ENCODE measurements at places on chromosomes 7 and 10.

GRCh38 chr10:96646751-96647166 lies 59.9 kb upstream of the TM9SF3 start:
- peak; percentile 90 for DNase-seq

GRCh38 chr10:51204701-51205100 lies 130.4 kb downstream of the PRKG1 start:
- no peak for DNase-seq

DNA sequence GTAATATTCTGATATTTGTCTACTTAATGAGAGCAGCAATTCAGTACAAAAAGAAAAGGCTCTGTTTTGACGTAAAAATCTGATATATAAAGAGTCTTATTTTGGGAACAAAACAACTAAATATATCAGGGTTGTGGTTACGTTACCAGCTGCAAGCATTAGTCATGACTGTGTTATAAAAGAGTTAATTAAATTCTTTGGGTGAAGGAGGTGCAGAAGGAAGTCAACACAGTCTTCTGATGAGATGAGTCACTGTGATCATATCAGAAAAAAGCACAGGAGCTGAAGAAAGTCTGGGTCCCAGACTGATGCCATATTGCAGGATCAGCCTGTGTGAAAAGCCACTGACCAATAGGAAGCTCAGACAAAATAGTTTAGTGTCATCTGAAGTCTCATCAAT lies 234.3 kb upstream of the TEX47 start:
- DNase-seq = peak; percentile 5

DNA sequence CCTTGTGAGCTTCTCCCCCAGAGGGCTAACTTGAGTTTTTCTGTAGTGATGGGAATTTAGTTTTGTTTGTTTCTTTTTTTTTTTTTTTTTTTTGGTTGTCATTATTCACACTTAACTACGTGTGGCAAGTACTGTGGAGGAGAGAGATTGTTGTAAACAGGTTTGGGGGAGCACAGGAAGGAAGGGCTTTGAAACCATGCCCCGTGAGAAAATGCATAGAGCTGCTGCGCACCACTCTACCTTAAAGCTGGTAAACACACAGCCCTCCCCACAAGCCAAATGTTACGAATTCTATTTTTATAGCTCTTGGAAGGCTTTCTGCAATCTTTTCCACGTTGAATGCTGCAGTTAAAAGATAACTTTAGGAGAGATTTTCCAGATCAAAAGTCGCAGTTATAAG lies 76.2 kb downstream of the ZNF22 start:
- DNase-seq = no peak

DNA sequence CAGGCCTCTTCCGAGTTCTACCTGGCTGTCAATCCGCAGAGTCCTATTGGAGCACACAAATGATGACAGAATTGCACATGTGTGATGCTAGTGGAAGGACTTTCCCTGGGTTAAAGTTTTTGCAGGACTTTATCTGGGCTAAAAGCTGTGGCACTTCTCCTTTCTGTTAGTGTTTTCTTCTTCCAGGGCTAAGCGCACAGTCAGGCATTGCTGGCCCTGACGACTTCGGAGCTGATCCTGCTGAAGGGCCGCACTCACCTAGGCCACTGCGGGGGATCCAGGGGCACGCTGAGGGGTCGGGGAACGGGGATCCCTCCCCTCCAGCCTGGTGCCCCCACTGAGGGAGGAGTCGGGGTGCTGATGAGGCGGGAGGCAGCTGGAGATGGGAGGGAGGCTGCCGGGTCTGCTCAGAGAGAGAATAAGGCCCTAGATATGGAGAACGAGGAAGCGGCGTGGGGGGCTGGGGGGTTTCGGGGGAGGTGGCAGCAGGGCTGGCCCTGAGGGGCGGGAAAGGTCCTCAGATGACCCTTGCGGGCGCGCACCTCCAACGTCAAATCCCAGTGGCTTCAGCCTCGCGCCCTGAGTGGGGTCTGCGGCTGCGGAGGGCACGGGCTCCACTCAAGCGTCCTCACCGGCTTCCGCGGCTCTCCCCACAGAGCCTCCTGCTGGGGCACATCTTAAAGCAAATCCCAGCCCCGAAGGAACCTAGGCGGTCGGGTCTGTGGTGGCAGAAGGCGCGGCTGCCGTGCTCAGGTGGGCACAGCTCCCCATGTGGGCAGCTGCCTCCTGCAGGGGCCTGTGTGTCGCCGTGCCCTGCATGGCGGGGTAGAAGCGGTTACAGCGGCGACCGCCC lies 30.9 kb downstream of the AGR3 start:
- no peak for DNase-seq

DNA sequence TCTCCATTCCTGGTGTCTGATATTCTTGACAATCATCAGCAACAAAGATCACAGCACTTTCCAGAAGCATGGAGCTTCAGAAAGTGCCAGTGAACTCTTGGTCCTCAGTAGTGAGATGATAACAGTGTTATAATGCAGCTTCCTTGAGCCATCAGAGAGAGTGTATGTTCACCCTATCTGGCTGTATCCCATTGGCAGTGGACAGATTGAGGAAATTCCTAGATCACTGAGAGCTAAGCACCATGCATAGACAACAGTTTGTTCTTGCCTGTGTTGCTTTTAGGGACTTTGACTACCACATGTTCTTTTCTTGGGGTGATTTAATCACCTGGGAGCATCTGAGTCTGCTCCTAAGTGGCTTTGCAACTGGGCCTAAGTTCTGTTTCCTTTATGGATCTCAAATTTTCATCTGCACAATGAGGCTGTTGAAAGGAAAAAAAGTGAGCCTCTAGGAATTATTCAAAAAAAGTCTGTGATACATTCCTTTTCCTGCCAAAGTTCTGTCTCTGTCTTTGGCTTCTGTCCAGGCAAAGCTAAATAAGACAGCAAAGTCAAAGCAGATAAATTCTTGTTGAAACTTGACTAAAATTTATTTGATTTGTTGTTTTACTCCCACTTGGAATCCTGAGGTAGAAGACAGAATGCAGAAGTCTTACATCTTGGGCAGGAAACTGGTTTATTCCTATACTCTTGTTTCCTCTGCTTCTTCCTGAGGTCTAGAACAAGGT lies 14.5 kb upstream of the ZNF282 start:
- DNase-seq = no peak

GRCh38 chr10:52775132-52775647 lies 2.6 kb upstream of the MBL2 start:
- DNase-seq = no peak

DNA sequence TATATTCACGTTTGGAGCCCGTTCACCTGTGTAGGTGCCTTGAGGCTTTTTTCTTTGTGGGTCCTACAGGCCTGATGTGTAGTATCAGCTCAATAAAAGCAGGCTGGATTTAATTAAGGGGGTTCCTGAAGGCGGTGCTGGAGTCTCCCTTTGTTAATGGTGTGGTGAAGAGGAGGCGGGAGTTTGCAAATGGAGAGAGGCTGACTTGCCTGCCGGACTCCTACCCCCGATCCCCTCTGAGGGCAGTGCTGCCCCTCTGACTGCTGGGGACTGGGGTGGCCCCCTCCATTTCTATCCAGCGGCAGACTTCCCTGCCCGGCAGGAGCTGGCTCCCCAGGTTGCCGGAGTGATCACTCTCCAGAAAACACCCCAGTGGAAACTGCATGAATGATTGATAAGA lies 45.1 kb downstream of the ZMIZ1 start:
- DNase-seq = no peak

GRCh38 chr7:53326634-53327033 lies 291.2 kb downstream of the POM121L12 start:
- no peak for DNase-seq

DNA sequence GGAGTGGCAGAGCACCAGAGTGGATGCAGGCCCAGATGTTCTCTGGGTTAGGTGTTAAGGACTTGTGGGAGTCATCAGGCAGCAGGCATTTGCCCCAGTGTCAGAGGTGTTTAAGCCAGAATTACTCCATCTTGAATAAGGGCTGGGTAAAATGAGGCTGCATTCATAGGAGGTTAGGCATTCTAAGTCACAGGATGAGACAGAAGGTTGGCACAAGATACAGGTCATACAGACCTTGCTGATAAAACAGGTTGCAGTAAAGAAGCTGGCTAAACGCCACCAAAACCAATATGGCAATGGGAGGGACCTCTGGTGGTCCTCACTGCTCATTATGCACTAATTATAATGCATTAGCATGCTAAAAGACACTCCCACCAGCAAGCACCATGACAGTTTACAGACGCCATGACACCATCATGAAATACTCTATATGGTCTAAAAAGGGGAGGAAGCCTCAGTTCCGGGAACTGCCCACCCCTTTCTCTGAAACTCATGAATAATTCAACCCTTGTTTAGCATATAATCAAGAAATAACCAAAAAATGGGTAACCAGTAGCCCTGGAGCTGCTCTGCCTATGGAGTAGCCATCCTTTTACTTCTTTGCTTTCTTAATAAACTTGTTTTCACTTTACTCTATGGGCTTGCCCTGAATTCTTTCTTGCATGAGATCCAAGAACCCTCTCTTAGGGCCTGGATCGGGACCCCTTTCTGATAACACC lies 882 bp upstream of the LRRC61 start:
- peak; percentile 24 for DNase-seq

DNA sequence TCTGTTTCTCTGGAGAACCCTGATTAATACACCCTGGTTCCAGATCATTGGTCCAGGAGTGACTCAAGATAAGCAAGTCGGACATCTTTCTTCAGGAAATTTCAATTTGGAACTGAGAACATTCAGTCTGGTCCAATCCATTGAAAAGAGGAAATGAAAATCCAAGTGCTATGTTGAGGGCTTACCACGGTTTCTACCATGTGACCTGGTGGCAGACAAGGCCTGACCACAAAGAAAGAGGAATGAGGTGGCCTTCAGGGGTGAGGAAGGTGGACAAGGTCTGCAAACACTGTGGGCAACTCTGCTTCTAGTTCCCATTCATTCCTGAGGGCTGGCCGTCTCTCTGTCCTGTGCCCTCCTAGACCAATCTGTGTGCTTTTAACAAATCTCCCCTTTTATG lies 149.2 kb upstream of the GHITM start:
- DNase-seq = peak; percentile 45

DNA sequence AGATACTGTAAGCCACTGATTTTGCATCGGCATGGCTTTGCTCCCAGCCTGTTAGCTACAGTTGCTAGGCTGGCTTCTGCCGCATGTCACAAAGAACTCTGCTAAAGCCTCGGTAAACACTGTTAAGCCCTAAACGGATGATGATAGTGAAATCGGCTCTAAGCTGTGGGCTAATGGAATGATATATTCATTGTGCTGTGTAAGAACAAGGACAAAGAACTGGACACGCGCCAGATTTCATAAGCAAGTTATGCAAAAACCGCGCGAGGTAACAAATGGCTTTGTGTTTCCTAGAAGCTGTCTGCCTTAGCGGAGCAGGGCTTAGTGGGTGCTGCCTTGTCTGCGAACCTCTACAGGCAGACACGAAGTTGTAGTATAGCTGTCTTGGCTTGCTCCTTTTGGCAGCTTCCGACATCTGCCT lies 331.3 kb upstream of the COBL start:
- no peak for DNase-seq

DNA sequence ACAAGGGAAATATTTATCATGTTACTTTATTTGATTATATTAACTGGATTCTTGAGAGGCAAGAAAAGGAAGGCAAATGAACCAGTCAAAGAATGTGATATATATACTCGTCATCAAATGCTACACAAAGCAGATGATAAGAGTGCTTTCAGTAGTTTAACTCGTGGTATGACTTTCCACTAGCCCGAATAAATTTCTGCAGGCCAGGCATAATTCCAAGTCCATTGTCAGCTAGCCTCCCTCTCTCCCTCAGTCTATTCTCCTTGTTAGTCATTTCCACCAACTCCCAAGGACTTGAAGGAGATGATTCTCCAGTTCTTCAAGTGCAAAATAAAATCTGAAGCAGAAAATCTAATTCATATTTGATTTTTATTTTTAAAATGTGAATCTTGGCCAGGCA lies 190.5 kb downstream of the GLI3 start:
- no peak for DNase-seq

DNA sequence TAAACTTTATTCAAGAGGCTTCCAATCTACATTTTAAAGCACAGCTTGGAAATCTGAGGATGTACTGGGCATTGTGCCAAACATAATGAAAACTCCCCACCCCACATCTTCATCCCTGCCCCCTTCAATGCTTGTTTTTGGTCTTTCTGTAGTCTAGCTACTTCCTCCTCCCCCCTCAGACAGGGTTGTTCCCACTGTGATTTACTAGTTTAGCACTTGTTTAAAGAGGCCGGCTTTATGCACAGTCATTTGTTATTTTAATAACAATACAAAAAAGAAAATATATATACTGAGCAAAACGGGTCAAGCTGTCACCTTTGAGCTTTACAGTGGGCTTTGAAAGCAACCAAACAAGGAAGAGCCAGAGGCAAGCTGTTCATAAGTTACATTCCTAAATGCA lies 132.6 kb downstream of the CHRM2 start:
- DNase-seq = no peak

DNA sequence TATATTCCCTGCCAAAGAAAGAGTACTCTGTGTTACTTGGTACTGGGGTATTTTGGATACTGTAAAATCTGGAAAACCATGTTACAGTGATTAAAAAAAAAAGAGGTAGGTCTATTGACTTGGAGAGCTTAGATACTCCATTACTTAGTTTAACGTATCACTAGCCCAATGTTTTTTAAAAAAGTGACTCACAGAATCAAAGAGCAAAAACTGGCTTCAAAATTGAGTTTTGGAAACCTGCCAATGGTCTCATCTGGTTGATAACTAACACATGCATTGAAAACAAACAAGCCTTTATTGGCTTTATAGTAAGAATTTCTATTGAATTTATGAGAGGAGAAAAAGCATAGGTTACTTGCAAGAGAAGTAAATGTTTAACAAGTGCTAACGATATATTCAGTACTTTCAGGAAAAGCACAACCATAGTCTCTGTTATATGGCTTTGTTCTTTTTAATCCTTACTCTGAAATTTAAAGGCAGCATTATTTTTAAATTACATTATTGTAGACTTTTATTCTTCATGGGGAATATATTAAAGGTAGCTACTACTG lies 563.3 kb upstream of the SORCS1 start:
- no peak for DNase-seq

- no peak for DNase-seq
Observed at GRCh38 chr7:121140790-121141189, 152.3 kb downstream of the CPED1 start.

DNA sequence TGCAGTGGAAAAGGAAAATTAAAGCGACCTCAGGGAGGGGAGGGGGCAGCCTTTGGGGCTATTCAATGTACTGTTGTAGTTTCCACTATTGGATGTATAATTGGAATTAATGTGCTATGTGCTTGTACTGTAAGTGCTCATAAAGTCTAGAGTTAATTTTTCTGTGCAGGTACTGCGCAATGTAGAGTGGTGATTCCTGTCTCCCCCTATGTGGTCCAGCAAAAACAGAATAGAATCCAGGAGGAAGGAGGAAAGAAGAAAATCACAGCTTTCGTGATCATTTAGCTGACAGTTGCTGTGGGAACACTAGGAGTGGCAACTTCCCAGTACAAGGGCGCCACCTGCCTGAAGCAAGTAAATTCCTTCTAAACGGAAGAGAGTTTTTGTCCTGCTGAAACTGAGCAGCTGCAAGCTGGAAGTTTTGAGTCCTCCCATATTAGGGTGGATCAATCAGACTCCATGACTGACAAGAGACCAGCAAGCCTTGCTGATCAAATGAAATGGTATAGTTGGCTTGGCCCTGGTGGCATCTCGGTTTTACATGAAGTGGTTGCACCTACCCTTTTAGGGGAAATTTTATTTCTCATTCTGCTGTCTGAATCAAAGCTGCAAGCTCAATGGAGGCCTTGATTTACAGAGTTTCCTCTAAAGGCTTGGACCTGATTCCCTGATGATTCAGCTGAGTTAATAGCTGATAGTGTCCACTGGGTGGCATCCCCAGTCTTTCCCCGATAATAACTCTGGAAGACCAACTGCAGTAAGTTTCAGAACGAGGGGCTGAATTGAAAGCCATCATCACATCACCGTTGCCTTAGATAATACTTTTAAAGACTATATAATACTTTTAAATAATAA lies 299.8 kb downstream of the HGF start:
- peak; percentile 59 for DNase-seq

GRCh38 chr7:103025341-103025740 lies 49.3 kb downstream of the FBXL13 start:
- no peak for DNase-seq

Data from inflammatory macrophage treated with lipopolysaccharide for 4 hours (primary cell).